Activated naive CD8-positive, alpha-beta T cell treated with anti-CD3 and anti-CD28 coated beads for 36 hours (primary cell): ENCODE measurements at places on chromosomes 6 and 20. TPM values are rescaled to one million over a fixed set of nuclear protein-coding genes. Genes with fewer than 3 reads are reported as not detected.

Gene NRSN1
- not detected for total RNA-seq

Gene METTL24
- 0.26 TPM for total RNA-seq

GRCh38 chr6:165872311-165872710, 209.3 kb upstream of the PDE10A start:
- DNase-seq = no peak

DNA sequence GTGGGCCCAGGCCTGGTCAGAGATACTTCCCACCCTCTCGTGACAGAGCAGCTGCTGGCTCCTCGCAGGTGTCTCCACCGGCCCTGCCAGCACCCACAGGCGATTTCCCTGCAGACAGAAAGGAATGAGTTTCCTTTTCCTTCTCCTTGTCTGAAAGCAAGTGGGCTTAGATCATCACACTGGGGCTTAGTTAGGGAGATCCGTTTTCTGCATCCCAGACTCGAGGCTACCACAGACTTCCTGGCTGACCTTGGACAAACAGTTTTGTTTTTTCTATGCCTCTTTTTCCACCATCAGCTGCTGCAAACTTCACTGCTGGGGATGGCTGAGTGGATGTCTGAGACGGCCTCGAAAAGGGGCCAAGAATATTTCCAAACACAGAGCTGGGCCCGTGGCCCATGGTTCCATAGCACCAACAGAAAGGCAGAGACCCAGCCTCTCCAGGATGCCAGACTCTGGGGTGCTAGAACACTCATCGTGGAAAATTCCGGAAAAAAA, 86.5 kb downstream of the BANF2 start:
- no peak for DNase-seq

DNA sequence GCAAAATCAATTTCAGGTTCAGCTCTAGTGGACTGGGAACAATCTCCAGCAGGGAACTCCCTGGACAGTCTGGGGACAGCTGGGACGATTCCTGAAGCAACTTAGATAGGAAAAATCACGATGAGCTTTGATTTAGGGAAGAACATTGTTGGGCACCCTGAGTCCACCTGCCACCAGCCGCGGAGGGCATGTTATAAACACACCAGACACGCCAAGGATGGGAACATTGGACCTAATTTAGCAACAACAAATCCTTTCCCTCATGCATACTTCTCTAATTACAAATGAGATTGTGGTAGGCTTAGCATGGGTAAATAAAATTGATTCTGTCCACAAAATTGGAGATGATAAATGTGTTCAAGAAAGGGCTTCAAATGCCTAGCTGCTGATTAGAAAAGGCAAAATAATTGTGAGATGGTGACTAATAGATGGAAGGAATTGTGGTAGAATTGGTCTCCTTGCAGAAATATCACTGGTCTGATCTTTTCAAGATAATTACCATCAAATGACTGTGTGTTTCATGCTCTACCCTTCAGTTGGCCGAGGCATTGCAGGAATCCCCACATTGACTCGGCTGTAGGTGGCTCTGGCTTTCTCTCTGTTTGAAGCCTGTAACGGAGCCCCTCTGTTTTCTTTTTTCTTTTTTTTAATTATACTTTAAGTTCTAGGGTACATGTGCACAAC, 6.1 kb upstream of the NANP start:
- DNase-seq = no peak

DNA sequence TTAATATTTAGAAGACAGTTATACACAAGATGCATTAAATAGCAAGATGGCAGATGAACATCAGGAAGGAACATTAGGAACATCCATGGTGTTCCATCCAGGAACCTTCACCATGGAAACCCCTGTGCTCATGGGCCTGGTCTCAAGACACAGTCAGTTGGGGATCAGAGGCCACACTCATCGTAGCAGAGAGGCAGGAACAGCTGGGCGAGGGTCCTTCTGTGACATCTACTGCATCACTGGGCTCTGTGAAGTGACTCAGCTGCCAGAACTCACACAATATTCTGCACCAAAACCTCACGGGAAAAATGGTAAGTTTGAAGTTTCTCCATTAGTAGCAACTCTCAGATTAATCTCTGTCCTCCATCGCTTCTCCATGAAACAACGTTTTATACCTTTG, 356.6 kb downstream of the PREX1 start:
- DNase-seq = no peak

DNA sequence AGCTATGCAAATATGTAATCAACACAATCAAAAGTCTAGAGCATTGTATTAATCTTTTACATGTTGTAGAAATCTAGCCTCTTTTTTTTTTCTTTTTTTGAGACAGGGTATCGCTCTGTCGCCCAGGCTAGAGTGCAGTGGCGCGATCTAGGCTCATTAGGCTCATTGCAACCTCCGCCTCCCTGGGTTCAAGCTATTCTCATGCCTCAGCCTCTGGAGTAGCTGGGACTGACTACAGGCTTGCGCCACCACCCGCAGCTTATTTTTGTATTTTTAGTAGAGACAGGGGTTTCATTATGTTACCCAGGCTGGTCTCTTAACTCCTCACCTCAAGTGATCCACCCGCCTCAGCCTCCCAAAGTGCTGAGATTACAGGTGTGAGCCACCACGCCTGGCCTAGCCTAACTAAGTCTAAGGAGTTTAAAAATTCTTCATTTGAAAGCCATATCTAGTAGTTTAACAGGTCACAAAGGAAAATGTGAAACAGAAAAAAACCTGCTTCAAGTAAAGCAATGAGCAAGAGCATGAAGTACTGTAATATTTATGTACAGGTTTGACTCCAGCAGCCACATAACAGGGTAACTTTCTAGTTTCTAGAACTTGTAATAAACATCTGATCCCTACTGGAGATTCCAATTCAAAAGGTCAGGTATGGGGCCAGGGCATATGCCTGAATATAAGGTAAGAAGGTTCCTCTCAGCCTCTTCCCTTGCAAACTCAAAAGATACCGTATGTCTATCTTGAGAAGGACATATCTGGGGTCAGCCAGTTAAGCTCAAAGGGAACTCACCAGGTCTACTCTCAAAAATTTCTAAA, 4.4 kb downstream of the CPNE1 start:
- peak; percentile 51 for DNase-seq

- no peak for DNase-seq
These were observed 128.1 kb downstream of the OPRM1 start for GRCh38 chr6:154167126-154167525.

DNA sequence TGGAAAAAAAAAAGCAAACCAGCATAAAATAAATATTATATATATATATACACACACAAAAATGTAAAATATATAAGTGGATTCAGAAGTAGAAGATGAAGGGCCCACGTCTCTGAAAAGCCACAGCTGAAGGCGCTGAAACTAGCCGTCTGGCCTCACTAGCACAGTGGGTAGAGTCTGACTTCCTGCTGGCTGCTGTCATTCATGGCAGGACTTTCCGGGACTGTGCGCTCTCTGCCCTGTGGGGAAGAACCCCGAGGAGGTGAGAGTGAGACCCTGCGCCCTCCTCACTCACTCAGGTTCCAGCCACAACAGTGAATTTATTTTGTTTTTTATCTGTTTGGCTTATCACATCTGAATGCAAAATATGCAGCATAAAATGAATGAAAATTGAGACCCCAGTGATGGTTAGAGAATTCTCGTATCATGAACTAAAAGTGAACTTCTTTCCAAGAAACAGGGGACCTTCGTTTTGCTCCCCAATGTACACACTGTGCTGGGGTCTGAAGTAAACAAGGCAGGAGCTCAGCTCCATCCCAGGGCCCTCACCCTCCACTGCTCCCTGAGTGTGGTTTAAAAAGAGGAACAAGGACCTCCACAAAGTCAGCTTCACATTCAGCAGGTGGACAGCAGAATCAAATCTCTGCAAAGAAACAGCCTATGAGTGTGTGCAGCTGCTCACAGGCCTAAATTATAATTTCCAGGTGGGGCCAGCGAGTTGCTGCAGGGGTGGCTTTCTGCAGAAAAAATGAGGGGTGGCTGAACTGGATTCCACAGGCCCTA, 1.3 kb upstream of the RAMACL start:
- no peak for DNase-seq

GRCh38 chr6:163333701-163334663, 80.5 kb upstream of the QKI start:
- no peak for DNase-seq

DNA sequence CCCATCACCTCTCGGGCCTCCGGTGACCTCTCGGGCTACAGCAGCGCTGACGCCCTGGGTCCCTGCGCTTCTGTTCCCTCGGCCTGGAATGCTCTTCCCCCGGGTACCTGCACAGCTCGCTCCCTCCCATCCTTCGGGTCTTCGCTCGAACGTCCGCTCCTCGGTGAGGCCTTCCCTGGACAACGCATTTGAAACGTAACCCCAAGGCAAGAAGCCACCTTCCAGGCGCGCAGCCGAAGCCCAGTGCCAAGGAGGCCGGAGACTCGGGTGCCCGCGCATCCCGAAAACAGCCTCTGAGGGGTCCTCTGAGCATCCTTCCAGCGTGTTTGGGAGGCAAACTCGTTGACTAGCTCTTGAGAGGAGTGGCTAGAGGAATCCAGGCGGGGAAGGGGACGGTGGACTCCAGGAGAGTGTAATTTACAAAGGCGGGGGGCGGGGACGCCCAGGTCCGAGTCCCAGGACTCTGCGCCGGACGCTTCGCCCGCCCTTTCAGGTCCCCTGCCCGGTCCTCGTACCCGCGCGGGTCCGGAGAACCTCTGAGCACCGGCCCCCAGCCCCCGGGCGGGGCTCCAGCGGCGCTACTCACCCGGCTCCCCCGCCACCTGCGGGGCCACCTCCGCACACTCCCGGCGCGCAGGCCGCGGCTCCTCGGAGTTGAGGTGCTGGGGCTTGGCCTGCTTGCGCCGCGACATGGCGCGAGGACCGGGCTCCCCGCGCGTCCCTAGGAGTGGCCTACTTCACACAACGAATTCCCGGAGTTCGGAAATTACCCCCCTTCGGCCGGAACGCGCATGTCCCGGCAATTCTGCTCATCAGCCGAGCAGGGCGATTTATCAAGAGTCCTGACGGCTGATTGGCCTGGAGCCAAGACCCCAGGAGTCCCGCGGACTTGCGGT, 86.8 kb downstream of the ZFP64 start:
- peak; percentile 13 for DNase-seq

DNA sequence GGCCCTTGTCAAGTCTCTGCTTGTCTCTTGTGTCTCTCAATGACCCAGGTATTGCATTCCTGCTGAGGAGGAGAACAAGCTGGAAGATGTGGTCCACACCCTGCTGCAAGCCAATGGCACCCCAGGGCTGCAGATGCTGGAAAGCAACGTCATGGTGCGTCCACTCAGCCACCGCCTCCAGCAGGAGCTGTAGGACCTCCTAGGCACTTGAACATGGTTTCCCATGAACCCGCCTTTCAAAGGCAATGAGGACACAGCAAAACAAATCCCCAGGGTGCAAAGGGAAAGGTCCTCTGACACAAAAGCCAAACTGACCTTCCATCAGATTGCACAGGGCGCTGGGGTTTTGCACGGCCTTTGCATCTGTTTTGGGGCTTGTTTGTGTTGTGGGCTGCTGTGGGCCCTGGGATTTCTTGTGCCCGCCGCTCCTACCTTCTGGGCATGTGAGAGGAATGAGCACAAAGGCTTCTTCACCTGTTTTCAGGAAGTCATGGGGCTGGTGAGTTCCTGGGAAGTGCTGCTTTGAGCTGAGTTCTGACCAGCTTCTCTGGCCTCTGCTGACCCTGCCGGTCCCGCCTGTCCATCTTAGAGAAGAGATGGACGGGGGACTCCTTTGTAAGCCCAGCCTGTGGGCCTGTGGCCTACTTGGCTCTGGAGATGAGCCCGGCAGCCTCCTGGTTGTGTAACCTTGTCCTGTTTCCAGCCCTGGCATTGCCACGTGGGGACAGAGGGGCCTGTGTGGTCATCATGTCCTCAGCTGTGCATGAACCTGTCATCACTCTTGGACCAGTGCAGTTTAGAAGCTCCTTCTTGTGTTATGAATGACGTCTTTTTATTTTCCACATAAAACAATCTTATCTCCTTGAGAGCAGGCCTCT, 151.3 kb downstream of the DTNBP1 start:
- no peak for DNase-seq

DNA sequence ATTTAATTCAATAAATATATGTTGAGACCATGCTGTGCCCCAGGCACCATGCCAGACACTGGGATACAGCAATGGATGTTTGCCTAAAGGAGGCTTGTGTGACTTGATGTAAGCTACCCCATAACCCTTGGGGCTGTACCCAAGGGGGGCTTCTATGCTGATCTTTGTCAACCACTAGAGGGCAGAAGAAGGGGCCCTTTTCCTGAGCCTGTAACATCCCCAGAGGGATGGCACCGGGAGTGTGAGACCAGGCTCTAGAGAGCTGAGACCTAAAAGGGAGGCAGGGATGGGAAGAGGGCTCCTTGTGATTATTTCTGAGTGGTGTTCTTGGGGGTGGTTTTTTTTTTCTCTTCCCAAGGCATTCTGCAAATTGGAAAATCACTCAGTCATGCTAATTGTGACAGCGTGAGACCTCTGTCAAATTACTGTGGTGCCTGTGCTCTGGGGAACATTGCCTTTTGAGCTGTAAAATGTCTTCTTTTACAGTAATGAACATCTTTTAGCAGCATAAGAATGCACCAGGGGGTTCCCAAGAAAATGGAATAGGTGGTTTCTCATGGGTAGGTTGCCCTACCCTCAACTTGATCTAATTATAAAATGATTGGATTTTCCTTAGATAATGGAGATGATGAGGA, 138.7 kb upstream of the SLC24A3 start:
- DNase-seq = no peak

- DNase-seq = no peak
These were observed 79.8 kb downstream of the PRDM1 start for GRCh38 chr6:106165885-106166485.

GRCh38 chr6:37695857-37696219, 1.8 kb downstream of the MDGA1 start:
- no peak for DNase-seq

DNA sequence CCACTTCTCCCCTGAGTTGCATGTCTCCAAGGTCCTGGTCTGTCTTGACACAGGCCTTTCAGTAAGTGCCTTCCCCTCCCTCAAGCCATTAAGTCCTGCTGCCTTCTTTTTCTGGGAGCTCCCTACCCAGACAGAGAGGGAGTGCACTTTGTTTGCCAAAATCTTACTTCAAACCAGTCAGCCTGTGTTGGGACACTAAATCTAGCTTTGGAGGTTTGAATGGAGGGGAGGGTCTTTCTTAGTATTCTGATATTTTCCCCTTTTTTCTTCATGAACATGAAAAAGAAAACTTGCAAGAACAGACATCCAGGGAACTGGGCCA, 170.7 kb upstream of the PMEPA1 start:
- DNase-seq = no peak
